Mammary epithelial cell (primary cell): ENCODE measurements at places on chromosomes 16 and 17. TPM values are rescaled to one million over a fixed set of nuclear protein-coding genes. Genes with fewer than 3 reads are reported as not detected.

Gene CBX8
- total RNA-seq: 4.5 TPM

Gene FOXN1
- total RNA-seq: not detected

Gene KRT23
- 94.5 TPM for total RNA-seq

Gene PIK3R6
- total RNA-seq: not detected in 2 replicates

Gene KRT14
- 6,767 and 9,976 TPM in 2 replicates for total RNA-seq

Gene OR2C1
- not detected for total RNA-seq

Gene ZSCAN10
- not detected in 2 replicates for total RNA-seq

Gene MILR1
- 0.33 TPM for total RNA-seq

Gene NFAT5
- total RNA-seq: 37.5 TPM

Gene PRKCB
- not detected for total RNA-seq

Gene CCDC43
- total RNA-seq: 36.4 and 46.8 TPM in 2 replicates

Gene ITPRIPL2
- 44.0 and 46.8 TPM in 2 replicates for total RNA-seq

Gene KRTAP2-3
- 5.3 and 27.5 TPM in 2 replicates for total RNA-seq

Gene PERCC1
- total RNA-seq: not detected in 2 replicates
